ENCODE measurements at places on chromosomes 11 and 22.

- DNase-seq, result no peak
- peaks cover 25% of the 10 kb centered on the region for H3K36me3 ChIP-seq
- no peaks in the 10 kb centered on the region for H3K4me1 ChIP-seq
- no peak overlapping the region for H3K4me3 ChIP-seq
- H3K27me3 ChIP-seq, result no peaks in the 10 kb centered on the region
- H3K27ac ChIP-seq, result no peak overlapping the region
These were observed 9.5 kb upstream of the B3GNT6 start for GRCh38 chr11:77024745-77025144.

- DNase-seq, result no peak
- H3K36me3 ChIP-seq, result no peaks in the 10 kb centered on the region
- no peaks in the 10 kb centered on the region for H3K4me1 ChIP-seq
- H3K27ac ChIP-seq, result no peak overlapping the region
- no peak overlapping the region for H3K4me3 ChIP-seq
These were observed 82.9 kb downstream of the KIRREL3 start for GRCh38 chr11:126917531-126918204.

DNA sequence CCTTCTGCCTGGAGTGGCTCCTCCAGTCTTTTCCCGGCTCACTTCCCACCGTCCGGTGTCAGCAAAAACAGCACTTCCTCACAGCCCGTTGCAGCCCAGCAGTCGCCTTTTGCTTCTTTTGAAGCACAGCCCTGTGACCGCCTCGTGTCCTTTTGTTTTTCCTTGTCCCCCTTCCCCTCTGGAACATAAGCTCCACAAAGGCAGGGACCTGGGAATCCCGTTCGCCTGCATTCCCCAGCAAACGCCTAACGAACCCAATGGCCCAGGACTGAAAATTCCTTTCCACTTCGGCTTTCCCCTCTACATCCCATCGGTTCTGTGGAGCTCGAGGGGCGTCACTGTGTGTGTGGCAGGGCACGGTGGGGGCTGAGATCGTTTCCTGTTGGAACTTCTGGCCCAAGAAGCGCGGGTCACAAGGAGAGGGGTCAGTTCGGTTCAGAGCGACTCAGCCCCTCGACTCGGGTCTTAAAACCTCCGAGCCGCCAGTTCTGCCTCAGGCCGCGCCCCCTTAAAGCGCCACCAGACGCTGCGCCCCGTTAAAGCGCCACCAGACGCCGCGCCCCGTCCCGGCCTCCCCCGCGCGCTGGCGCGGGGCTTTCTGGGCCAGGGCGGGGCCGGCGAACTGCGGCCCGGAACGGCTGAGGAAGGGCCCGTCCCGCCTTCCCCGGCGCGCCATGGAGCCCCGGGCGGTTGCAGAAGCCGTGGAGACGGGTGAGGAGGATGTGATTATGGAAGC lies 841 bp downstream of the RIC8A start:
- DNase-seq, result peak; percentile 91
- H3K4me1 ChIP-seq, result peaks cover 42% of the 10 kb centered on the region
- peak overlapping the region; percentile 74 for H3K4me3 ChIP-seq
- no peaks in the 10 kb centered on the region for H3K27me3 ChIP-seq
- H3K27ac ChIP-seq, result peak overlapping the region; percentile 99

DNA sequence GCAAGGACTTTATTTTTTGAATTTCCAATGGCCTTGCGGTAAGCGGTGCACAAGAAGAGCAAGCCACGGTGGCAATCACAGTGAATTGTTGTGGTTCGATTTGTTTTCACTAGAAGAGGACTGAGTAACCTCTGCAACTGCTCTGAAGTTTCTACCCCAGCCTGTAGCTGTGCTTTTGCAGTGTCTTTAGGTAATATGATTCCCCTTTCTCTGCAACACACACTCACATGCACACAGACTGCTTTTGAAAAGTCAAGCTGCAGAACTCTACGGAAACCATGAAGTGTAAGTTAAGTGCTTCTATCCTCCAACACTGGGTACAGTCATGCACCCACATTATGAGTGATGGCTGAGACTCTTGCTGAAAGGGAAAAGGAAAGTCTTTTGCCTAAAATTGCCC lies 38.4 kb downstream of the CD44 start:
- H3K36me3 ChIP-seq, result peaks cover 55% of the 10 kb centered on the region
- H3K4me3 ChIP-seq, result no peak overlapping the region
- DNase-seq, result no peak
- peaks cover 78% of the 10 kb centered on the region for H3K4me1 ChIP-seq

DNA sequence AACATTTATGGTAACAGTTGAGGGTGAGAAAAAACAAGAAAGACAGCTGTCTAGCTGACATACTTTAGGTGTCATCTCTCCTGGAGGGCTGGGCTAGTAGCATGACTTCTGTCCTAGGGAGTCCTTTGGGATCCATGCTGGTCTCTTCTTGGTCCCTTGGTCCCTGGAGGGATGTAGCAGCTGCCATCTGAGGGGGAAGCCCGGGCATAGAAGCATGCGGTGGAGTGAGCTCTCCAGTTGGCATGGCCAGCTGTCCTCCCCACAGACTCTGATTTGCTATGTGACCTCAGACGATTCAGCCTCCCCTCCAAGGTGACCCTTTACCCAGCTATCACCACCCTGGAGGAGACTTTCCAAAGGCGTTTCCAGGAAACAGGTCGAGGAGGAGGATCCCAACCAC lies 28.7 kb downstream of the POU2F3 start:
- H3K36me3 ChIP-seq, result no peaks in the 10 kb centered on the region
- H3K27ac ChIP-seq, result no peak overlapping the region
- no peaks in the 10 kb centered on the region for H3K4me1 ChIP-seq
- peaks cover 19% of the 10 kb centered on the region for H3K27me3 ChIP-seq

DNA sequence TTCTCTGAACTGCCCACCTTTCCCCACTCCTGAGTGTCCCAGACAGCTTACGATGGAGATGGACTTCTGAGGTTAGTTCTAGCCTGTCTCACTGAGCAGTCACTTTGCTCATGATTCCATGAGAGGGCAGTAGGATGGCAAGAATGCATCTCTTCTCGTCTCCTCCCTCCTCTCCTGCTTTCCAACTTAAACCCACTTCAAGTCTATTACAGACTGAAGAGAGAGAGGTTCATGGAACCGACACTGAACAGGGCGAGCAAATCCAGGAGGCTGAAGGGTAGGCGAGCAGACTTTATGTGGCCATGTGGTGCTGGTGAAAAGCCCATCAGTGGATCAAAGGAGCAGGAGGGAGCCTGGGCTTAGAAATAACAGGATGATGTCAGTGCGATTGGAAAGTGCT lies 38.6 kb downstream of the CEP164 start:
- H3K4me3 ChIP-seq, result no peak overlapping the region
- no peak overlapping the region for H3K27ac ChIP-seq
- H3K27me3 ChIP-seq, result no peaks in the 10 kb centered on the region
- H3K36me3 ChIP-seq, result peaks cover 80% of the 10 kb centered on the region

DNA sequence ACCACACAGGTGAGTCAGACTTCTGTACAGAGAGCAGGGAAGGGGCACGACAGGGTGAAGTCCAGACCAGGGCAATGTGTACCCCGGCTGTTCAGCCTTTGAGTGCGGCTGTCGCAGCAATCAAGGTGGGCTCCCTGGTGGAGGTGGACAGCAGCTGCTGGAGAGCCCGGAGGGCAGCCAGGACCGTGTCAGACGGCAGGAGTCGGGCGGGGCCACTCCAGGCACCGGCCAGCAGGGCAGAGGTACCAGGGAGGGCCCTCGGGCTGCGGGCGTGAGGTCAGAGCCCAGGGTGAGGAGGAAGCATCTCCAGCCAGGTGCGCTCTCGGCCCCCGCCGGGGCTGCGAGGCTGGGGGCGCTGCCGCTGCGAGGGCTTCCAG lies 802 bp upstream of the PIM3 start:
- peak overlapping the region; percentile 95 for H3K4me3 ChIP-seq
- DNase-seq, result no peak
- peaks cover 32% of the 10 kb centered on the region for H3K36me3 ChIP-seq
- peaks cover 68% of the 10 kb centered on the region for H3K4me1 ChIP-seq
- H3K27ac ChIP-seq, result peak overlapping the region; percentile 94
- H3K27me3 ChIP-seq, result no peaks in the 10 kb centered on the region

DNA sequence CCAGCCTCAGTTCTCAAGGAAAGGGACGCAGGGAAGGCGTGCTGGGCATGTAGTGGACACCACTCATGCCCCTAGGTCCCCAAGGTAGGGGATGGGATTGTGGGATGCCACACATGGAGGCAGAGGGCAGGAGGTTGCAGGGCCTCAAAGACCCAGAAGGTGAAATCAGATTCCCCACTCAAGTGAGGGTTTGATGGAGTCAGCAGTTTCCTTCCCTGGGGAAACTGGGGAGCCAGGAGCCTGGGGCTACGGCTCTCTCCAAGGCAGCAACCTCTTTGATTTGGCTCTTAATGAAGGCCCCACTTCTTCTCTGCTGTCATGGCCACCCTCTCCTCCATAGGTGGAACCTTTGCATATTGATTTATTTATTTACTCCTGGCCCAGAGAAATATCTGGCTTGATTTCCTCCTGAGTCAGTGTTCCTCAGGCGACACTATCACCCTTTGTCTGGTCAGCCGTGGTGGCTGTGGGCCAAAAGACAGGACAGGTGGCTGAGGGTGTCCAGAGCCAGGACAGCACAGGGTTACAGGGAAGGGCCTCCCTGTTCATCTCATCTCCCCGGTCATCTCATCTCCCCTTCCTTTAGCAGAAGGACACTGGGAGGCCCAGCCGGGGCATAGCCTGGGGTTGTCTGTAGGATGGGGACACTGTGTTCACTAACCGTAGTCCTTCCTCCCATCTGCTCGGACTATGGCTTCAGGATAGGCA lies 9.6 kb downstream of the GNAZ start:
- no peak overlapping the region for H3K27ac ChIP-seq
- no peaks in the 10 kb centered on the region for H3K36me3 ChIP-seq
- no peak for DNase-seq
- H3K4me3 ChIP-seq, result no peak overlapping the region
- H3K4me1 ChIP-seq, result no peaks in the 10 kb centered on the region
- H3K27me3 ChIP-seq, result no peaks in the 10 kb centered on the region

DNA sequence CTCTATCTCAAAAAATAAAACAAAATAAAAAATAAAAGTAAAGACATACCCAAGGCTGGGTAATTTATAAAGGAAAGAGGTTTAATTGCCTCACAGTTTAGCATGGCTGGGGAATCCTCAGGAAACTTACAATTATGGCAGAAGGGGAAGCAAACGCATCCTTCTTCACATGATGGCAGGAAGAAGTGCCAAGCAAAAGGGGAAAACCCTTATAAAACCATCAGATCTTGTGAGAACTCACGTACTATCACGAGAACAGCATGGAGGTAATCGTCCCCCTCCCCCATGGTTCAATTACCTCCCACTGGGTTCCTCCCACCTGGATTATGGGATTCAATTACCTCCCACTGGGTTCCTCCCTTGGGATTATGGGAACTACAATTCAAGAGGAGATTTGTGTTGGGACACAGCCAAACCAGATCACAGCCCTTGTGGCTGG lies 8.3 kb upstream of the SSTR3 start:
- H3K27me3 ChIP-seq, result peaks cover 4% of the 10 kb centered on the region
- no peaks in the 10 kb centered on the region for H3K4me1 ChIP-seq
- no peak for DNase-seq
- no peak overlapping the region for H3K4me3 ChIP-seq
- H3K27ac ChIP-seq, result no peak overlapping the region
- H3K36me3 ChIP-seq, result peaks cover 7% of the 10 kb centered on the region

DNA sequence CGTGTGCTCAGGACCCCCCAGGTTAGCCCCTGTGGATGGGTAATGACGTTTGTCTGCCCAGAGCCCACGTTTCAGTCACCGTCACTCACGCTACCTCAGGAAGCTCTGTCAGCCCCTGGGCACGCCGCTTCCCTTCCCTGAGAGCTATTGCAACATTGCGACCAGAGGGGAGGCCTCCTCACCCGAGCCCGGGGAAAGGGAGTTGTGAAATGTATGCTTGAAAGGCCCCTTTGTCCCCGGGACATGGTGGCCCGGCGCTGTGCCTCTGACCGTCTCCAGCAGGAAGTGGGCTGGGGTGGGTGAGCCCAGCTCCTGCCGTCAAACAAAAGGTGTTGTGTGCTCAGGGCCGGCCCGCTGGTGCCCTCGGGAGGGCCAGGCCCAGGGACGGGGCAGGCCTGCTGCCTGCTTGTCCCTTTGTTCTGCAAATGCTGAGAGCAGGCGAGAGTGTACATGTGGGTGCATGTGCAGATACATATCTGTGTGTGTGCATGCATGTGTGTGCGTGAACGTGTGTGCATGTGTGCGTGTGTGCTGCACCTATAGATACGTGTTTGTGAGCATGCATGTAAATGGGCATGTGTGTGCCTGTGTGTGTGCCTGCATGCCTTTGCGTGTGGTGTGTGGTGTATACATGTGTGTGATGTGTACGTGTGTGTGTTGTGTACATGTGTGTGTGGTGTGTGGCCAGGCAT lies 1125.0 kb downstream of the BRD1 start:
- no peaks in the 10 kb centered on the region for H3K36me3 ChIP-seq
- DNase-seq, result peak; percentile 73
- H3K27me3 ChIP-seq, result no peaks in the 10 kb centered on the region

- H3K4me3 ChIP-seq, result no peak overlapping the region
- H3K27me3 ChIP-seq, result no peaks in the 10 kb centered on the region
- H3K4me1 ChIP-seq, result no peaks in the 10 kb centered on the region
- H3K36me3 ChIP-seq, result no peaks in the 10 kb centered on the region
These were observed 57.7 kb upstream of the EP300 start for GRCh38 chr22:41034706-41035105.

GRCh38 chr11:36953976-36954375 lies 355.9 kb upstream of the RAG2 start:
- no peaks in the 10 kb centered on the region for H3K36me3 ChIP-seq
- H3K27me3 ChIP-seq, result no peaks in the 10 kb centered on the region
- no peak overlapping the region for H3K4me3 ChIP-seq
- no peak for DNase-seq
- no peaks in the 10 kb centered on the region for H3K4me1 ChIP-seq
- no peak overlapping the region for H3K27ac ChIP-seq

GRCh38 chr11:27698872-27699241 lies 1.4 kb downstream of the BDNF start:
- peaks cover 31% of the 10 kb centered on the region for H3K4me1 ChIP-seq
- DNase-seq, result peak; percentile 78
- H3K27ac ChIP-seq, result no peak overlapping the region
- H3K27me3 ChIP-seq, result peaks cover 70% of the 10 kb centered on the region
- no peaks in the 10 kb centered on the region for H3K36me3 ChIP-seq
- peak overlapping the region; percentile 58 for H3K4me3 ChIP-seq

- H3K27ac ChIP-seq, result no peak overlapping the region
- DNase-seq, result no peak
- H3K27me3 ChIP-seq, result no peaks in the 10 kb centered on the region
- no peaks in the 10 kb centered on the region for H3K4me1 ChIP-seq
- H3K36me3 ChIP-seq, result no peaks in the 10 kb centered on the region
- no peak overlapping the region for H3K4me3 ChIP-seq
These were observed 187.1 kb upstream of the DDI1 start for GRCh38 chr11:103849366-103849765.

All from lower lobe of right lung (tissue), 2 donors.